ENCODE measurements at places on chromosomes 5 and 9.

GRCh38 chr5:9544056-9544455, 1.8 kb downstream of the SEMA5A start:
- no peak for DNase-seq

GRCh38 chr9:117205806-117206205, 209.1 kb downstream of the ASTN2 start:
- DNase-seq: no peak

- DNase-seq: no peak
Observed at GRCh38 chr9:20740929-20741582, 57.0 kb downstream of the FOCAD start.

DNA sequence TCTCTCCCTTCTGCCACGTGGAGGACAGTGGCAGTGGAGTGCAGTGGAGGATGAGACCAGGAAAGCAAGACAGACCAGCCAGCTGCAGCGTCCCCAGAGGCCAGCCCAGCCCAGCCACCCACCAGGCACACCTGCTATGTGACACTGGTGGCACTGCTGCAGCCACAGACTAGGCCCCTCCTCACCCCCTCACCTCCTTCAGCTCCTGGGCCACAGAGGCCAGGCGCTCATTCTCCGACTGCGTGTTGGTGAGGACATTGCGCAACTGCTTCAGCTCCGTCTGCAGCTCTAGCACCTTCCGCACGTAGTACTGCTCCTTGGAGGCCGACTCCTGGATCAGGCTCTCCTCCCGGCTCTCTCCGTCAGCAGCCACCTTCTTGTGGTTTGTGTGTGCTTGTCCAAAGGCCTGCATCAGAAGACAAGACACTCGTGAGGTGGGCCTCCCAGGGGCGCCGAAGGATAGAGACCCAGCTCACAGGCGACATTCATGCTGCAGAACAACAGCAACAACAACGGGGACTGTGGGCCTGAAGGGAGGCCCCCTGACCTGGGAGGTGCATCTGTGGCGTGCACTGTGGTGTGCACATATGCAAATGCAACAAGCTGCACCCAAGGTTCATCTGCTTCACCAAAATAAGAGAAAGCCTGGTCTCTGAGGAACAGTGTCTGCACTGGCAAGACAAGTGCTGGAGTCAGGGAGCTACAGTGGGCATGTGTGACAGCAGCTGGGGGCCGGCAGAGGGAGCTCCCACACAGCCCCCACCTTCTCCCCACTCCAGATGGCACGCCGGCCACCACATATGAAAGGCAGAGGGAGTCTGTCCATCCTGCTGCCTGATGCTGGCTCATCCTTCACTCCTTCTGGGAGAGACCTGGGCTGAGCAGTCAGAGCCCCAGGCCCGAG, 35.5 kb downstream of the BICD2 start:
- no peak for DNase-seq

GRCh38 chr5:116577064-116577788, 2.6 kb upstream of the SEMA6A start:
- no peak for DNase-seq

- DNase-seq: no peak
Observed at GRCh38 chr9:38331141-38331540, 61.4 kb upstream of the ALDH1B1 start.

DNA sequence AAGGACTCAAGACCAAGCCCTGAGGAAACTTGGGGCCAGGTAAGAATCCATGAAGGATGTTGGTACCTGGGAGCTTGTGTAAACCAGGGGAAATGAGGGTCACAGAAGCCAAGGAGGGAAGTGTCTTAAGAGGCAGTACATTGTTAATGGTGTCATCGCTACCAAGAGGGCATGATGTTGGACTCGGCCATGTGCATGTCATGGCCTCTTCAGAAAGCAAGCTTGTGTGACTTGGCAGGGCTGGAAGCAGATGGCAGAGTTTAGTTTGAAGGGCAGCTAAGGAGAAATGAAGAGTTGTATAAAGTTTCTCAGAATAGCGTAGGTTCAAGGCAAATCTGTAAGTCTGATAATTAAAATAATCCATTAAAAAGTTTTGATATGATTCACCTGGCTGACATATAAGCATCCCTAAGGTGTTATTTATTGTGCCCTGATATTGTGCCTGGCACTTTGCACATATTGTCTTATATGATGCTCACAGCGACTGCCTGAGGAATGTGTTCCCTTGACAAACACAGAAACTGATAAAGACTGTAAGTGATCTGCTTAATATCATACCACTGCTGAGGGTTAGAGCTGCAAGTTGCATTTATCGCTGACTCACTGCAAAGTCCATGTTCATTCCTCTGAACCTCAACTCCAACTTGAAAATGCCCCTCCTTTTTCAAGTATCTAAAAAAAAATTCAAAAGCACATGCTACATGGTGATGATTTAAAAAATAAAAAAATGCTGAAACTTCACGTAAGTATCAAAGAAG, 81.3 kb upstream of the PTPN3 start:
- DNase-seq: no peak

GRCh38 chr5:115948091-115948534, 14.2 kb upstream of the LVRN start:
- DNase-seq: no peak

DNA sequence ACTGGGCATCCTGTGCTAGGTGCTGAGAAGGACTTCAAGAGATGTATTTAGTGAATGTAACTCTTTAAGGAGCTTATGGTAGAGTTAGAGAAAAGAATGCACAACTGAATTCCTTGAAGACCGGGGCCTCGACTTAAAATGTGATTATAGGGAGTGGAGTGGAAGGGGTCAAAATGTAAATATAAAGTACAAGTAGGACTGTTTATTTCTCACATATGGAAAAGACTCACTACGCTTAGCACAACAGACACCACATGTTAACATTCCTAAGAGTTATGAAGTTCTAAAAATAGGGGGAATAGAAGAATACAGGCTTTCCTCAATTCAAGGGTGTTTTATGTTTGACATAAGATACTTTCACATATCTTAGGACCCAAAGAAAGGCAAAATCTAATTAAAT, 117.8 kb upstream of the OSMR start:
- no peak for DNase-seq

- DNase-seq: no peak
Observed at GRCh38 chr9:80175286-80176150, 603.8 kb downstream of the TLE4 start.

DNA sequence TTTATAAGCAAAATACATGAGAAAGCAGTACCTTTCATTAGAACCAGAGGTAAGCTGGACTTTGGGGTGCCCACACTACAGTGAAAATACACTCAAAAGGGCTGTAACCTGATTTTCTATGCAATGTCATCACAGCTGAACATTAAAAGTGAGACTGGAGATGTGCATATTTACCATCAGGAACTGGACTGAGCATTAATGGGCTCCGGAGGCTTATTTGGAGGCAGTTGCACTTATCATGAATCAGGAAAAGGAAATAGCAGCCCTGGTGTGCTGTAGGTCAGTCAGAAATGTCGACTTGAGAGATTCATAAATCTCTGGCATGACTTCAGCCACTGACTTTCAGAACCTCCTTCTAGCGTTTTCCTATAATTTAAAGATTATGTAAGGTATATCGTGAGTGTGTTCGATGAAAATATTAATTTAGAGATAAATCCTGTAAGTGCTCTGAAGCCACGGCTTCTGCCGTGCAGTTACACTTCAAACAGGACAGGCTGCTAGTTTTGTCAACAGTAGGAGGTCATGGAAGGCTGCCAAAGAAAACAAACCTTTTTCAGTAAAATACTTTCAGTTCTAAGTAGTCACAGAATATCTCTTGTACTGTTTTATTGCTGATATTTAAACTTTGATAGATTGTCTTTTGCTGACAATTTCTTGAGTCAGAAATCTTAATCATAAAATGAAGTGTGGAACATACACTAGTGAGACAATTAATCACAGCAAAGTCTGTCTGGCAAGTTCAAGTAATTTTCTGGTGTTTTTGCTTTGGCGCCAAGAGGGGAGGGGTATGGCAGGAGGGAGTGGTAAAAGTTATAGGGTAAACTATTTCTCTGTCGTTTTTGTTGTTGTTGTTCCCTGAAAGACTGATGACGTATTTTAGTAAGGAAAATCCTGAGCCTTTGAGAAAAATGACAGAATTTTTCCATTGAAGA, 939.7 kb downstream of the NR2F1-AS1 start:
- peak; percentile 76 for DNase-seq

GRCh38 chr9:125650271-125650737, 56.7 kb downstream of the MAPKAP1 start:
- DNase-seq: no peak

GRCh38 chr9:93264338-93265125, 80.6 kb downstream of the WNK2 start:
- DNase-seq: no peak

- DNase-seq: peak; percentile 50
Observed at GRCh38 chr5:123285122-123286023, 137.8 kb downstream of the CEP120 start.

DNA sequence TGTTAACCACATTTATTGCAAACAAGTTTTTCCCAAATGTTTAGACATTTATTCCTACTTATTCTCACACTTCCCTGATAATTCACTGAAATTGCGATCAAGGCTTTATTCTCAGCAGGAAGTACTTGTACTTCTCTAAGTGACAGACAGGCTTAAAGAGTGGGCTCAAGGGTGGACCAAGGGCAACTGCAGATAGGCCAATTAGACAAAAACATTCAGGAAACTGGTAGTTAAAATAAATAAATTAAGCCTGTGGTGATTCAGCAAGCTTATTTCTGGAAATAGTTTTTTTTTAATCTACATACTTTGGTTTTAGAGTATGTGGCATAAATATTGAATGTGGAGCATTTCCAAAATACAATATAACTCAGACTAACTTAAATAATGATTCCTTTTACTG, 136.1 kb downstream of the UGCG start:
- DNase-seq: no peak

- DNase-seq: no peak
Observed at GRCh38 chr5:18959535-18959934, 1028.5 kb downstream of the CDH18 start.

- DNase-seq: no peak
Observed at GRCh38 chr5:174431504-174431903, 292.9 kb upstream of the MSX2 start.

GRCh38 chr9:26891726-26892125, 876 bp downstream of the CAAP1 start:
- no peak for DNase-seq

DNA sequence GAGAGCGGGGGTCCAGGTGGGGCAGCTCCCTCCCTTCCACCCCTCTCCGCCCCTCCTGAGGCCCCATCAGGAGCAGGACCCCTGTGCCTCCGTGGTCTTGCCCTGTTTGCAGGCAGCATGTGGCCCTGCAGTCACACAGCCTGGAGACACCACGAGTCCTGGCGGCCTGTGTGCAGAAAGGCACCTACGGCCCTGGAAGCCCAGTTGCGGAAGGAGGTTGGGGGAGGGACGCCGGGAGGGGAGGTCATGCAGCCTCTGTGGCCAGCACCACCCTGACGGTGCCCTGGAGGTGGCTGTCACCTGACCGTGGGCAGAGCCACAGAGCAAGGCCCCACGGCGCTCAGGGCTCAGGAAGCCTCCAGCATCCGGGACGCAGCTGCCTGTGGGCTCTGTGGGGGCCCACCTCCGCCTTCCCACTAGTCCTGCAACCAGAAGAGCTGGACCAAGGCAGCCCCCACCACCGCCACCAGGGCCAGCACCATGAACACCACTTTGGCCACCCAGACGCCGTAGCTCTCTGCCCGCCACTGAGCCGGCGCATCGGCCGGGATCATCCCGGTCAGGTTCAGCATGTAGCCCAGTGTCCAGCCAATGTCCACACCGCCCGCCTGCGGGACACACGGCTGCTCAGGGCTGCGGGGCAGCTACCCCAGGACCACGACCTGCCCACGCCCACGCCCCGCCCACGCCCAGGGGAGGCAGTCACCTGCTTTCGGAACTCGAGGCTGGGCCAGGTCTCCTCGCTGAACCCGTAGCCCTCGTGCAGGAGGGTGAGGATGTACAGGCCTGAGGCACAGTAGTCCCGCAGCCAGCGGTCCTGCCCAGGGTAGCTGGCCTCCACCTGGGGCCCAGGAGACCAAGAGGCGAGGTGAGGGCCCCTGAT, 6.4 kb downstream of the ENTPD8 start:
- DNase-seq: peak; percentile 1

- peak; percentile 42 for DNase-seq
Observed at GRCh38 chr9:38024036-38024681, 44.9 kb downstream of the SHB start.

- DNase-seq: no peak
Observed at GRCh38 chr5:116754556-116754955, 179.9 kb upstream of the SEMA6A start.

- DNase-seq: no peak
Observed at GRCh38 chr5:151318850-151319732, 15.5 kb upstream of the SLC36A3 start.

DNA sequence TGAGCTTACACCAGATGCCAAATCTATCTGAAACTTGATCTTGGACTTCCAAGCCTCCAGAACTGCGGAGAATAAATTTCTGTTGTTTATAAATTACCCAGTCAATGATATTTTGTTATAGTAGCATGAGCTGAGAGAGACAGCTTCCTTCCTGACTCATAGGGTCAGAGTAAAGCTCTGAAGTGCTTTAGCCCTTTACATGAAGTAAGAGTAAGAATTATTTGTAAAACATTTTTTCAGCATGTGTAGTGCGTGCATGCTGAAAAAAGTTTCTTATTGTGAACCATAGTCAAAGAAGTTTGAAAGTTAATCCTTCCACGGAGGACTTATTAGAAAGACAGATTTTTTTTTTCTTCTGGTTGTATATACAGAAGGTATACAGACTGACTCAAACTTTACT, 172.4 kb downstream of the DMRT2 start:
- DNase-seq: no peak

DNA sequence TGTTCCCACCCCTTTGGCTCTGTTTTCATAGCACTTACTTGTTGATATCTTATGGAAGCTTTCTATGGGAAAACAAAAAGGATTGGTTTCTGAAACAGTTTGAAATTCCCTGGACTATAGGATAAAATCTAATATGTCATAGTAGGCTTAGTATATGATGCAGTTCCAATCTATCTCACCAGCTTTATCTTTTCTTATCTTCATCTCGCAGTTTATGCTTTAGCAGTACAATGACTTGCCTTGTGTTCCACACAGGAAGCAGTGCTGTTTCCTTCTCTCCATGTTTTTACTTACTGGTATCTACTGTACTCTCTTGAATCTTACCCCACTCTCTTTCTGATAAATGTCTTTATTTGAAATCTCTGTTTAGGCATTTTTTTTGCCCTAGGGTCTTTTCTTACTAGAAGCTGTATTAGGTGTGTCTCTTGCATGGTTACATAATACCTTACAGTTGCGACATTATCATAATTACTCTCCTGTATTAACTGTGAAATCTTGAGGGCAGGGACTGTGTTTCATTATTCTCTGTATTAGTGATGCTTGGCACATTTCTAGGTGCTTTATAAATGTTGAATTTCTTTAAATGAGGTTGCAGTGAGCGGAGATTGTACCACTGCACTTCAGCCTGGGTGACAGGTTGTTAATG, 76.3 kb downstream of the FOCAD start:
- DNase-seq: no peak

Measured in right kidney (tissue), 9 donors.